NCI-H1436 treated with DMSO at 0.1 percent for 48 hours (cell line): ENCODE measurements at places on chromosomes 1 and 21.

GRCh38 chr1:29975036-29975694 lies 738.8 kb downstream of the PTPRU start:
- no peak for DNase-seq

DNA sequence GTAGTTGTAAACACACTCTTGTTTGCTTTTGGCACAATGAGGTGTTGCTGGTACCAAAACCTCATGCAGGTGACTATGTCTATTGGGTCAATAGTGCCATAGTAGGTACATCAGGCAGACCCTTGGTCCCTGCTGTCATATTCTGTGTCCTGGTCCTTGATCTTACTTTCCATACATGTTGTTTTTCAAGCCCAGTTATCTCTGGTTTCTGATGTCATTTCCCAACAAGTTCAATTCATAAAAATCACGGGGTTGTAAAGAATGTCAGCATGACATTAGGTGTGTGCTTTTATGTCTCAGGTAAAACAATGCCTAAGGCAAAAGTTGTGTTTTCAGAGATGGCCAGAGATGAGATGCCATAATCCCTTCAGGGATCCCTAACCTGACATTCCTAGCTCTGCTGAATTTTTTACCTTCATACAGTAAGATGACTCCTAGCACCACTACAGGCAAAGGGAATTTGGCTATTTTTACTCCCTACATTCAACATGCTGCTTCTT lies 390.3 kb upstream of the PKN2 start:
- no peak for DNase-seq

DNA sequence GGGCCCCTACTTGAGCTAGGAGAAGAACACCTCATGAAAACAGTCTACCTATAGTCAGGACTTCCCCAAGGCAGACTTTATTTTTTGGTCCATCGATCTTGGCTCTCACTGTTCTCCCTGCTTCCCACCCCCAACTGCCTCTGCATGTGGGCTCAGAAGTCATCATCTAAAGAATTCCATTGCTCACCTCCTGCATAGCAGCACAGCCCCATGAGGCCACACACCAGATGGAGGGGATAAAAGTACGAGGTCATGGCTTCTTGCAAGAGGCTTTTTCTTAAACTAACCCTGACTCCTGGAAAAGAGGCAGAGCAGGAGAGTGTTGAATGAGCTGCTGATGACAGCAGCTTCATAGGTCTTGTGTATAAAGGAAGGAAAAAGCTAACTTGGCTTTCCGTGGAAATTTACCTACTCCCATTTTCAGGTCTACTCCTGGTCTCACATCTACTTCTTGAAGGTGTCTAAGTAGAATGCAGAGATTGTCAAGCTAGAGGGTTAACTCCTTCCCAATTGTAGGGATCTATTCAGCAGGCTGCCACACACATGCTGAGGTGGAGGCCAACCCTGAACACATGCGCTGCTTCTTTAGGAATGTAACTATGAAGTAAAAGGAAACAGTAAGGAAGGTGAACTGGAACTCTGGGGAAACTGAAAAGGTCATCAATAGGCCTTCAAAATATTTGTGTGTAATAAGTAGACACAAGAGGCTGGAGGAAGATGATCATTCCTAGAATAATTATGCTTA lies 18.7 kb downstream of the WNT2B start:
- no peak for DNase-seq

- no peak for DNase-seq
Observed at GRCh38 chr1:54652168-54652567, 10.6 kb downstream of the MROH7 start.

DNA sequence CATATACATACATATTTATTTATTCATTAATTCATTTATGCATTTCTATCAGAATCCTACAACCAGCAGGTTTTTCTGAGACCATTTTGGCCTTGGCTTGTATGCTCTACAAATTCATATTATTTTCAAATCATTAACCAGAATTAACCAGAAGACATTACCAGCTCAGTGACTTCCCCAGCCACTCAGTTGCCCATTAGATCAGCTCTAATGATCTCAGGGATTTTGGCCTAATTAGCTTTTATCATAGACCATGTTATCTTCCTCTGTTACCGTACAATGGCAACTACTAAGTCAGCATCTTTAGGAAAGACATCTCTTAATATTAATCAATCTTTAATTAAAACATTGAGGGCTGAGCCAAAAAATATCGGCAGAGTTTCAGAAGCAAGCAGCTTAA lies 90.3 kb upstream of the BMP8A start:
- no peak for DNase-seq

DNA sequence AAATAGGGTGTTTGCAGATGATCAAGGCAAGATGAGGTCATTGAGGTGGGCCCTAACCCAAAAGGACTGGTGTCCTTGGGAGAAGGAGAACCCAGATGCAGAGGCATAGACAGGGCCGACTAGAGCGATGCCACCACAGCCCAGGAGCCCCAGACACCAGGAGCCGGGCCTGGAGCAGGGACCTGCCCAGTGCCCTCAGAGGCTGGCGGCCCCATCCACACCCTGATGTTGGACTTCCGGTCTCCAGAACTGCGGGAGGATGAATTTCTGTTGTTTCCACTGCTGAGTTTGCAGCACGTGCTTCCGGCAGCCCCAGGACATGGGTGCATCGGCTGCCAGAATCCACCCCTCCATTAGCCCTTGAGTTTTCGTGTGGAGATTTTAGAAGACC lies 7.2 kb upstream of the ACTRT2 start:
- no peak for DNase-seq

DNA sequence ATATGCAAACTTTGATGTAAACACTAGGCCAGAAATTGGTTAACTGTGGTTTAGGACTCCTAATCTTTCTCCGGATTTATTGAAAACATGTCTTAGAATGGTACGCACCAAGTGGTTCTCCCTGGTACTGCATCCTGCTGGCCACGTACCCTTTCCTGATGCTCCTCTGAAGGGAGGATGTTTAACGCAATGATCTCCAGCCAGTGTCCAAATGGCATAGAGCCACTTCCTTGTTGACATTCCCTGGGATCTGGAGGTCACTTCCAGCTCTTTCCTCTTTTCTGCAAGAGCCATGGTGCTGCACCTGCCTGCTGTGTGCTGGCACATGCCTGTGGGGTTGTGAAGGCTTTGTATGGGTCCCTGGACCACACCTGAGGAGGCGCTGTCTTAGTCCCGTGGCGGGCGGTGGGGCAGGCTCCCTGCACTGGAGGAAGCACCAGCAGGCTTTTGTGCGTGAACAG lies 53.9 kb downstream of the GALNT2 start:
- DNase-seq, result no peak

DNA sequence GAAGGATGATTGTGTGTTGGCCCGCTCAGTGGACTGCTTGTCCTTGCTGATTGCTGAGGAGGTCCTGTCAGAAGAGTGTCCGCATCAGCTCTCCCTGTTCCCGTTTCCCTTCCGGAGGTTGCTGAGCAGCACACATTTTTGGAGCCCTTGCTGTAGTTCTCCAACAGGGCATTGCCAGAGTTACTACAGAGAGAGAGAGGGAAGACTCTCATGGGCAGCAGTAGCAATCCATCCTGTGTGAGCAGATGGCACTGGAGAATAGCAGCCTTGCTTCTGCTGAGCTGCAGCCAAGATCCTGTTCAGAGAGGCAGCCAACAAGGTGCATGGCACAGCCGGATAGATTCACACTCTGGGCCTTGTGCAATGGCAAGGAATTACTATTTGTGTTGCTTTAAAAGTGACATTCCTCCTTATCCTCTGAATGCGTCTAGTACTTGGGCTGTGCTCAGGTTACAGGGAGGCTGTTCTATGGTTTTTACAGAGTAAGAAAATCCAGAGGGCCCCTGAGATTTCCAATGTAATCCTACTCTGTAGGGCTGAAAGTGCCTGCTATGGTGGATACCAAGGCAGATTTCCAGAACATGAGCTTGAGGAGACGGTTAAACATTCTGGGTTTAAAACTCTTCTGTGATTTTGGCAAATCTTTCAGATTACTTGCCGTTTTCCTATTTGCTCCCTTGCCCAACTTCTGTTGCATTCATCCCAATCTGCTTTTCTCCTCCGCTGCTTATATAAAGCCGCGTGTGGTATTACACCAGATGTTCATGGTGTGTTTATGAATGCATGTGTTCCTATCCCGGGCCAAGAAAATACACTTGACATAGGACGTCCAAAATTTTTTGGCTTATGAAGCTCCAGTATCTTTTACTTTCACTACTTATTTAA lies 27.4 kb downstream of the AK4 start:
- DNase-seq, result no peak

DNA sequence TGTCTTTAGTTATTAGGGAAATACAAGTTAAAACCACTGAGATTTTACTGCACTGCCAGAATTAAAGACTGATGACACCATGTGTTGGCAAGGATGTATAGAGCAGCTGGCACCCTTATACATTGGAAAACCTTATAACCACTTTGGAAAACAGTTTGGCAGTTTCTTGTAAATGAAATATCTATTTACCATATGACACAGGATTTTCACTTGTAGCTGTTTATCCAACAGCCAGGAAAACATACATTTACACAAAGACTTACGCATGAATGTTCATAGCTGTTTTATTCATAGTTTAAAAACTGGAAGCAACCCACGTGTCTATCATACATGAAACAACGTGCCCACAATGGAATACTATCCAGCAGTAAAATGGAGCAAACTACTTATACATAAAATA lies 45.3 kb downstream of the PRRC2C start:
- DNase-seq, result no peak

DNA sequence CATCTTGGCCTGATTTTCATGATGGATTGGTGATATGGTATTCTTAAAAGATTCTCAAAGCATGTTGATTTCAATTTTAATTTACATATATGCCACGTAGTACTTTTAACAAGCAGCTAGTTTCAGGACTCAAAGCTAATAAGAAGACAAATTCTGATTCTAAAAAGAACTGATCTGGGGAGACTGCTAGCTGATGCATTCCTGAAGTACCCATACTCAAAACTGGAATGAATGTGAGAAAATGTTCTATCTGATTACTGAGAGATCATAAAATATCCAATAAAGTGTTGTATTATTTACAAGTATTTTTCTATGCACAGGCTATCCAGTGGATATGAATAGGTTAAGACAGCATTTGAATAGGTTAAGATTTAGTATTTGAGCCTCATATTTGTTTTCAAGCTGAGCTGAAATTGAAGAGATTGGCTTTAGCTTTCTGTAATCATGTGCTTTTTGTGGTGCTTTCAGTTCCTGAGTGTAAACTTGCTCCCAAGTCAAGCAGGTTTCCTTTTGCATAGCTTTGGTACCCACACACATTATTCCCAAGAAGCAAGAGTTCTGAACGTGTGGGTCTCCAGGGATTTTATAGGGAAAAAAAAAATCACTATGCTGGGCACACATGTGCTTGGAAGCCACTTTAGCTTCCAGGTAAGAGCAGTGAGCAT lies 114.1 kb downstream of the VPS13D start:
- no peak for DNase-seq

GRCh38 chr1:154736841-154737240 lies 128.9 kb upstream of the ADAR start:
- no peak for DNase-seq

DNA sequence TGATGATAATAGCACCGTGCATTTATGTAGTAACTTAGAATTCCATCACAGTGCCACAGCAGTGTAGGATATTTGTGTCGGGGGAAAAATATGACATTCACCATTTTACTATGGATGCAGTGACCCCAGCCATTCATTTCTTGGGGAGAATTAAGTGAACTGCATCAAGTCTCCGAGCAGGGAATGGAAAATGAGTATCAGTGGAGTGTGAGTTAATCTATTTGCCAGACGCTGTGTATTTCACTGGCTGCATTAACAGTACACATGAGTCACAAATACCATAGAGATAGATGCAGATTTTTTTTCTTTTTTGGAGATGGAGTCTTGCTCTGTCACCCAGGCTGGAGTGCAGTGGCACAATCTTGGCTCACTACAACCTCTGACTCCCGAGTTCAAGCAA lies 33.8 kb upstream of the SLC45A1 start:
- no peak for DNase-seq

- no peak for DNase-seq
Observed at GRCh38 chr1:192703283-192704206, 67.6 kb downstream of the RGS13 start.

GRCh38 chr1:155002464-155003226 lies at the start of gene ZBTB7B:
TSS of gene ZBTB7B (plus strand) at chr1:155002802. CDS start at chr1:155014661, 11,859 bp downstream.
- no peak for DNase-seq

- no peak for DNase-seq
Observed at GRCh38 chr1:231666937-231667608, 40.5 kb downstream of the DISC1 start.
